ENCODE measurements at places on chromosomes 12 and 14.

DNA sequence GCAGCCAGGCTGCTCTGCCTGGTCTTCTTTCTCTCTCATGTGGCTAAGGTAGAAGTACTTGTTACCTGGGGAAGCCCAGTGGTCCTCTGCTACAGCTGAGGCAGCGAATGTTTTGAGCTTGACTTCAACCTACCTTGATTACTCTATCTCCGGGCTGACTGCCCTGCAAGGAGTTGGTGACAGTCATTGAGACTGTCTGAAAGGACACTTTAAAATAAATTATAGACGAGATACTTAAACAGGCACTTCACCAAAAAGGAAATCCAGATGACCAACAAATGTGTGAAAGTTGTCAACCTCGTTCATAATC is 474 bp upstream of the CIT start:
- DNase-seq, result no peak

- DNase-seq, result peak; percentile 24
Observed at GRCh38 chr12:45660330-45660729, 69.2 kb upstream of the ARID2 start.

- no peak for DNase-seq
Observed at GRCh38 chr12:119565404-119565803, 28.2 kb upstream of the TMEM233 start.

GRCh38 chr12:122048151-122048550 is 26.5 kb downstream of the BCL7A start:
- no peak for DNase-seq

GRCh38 chr12:130764475-130765185 is 48.5 kb upstream of the RIMBP2 start:
- DNase-seq, result peak; percentile 20

DNA sequence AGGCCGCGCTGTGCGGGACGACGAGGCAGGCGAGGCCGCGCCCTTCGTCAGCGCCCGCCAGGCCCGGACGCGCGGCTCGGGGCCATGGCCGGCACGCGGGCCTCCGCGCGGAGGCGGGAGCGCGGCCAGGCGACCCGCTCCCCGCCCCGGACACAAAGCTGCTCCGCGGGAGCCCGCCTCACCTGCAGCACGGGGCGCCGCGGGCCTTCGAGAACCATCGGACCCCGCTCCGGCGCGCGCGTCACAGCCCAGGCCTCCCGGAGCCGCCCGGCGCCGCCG is 342 bp downstream of the DICER1 start:
- DNase-seq, result no peak

GRCh38 chr14:38578278-38578681 is 322.4 kb upstream of the CLEC14A start:
- DNase-seq, result no peak

- no peak for DNase-seq
Observed at GRCh38 chr12:82277582-82277981, 80.6 kb downstream of the CCDC59 start.

- peak; percentile 46 for DNase-seq
Observed at GRCh38 chr12:111274777-111275176, 94.1 kb downstream of the PHETA1 start.

DNA sequence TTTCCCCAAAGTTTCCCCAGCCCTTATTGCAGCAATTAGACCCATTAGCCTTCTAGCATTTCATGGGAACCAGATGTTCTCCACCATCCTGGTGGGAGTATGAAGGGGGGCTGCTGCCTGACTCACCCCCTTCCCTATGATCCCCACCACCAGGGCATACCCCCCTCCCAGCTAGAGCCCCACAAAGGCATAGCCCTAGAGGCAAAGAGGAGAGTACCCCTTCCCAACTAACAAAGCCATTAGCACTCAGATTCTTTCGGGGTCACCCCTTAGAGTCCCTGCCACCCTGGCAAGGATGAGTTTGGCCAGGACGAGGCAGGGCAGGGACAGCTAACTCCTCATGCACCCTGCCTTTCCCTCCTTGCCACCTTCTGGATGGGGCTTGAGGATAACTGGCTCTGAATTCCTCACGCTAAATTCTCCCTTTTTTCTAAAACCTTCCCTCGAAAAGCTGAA is 9.2 kb downstream of the RARG start:
- no peak for DNase-seq

DNA sequence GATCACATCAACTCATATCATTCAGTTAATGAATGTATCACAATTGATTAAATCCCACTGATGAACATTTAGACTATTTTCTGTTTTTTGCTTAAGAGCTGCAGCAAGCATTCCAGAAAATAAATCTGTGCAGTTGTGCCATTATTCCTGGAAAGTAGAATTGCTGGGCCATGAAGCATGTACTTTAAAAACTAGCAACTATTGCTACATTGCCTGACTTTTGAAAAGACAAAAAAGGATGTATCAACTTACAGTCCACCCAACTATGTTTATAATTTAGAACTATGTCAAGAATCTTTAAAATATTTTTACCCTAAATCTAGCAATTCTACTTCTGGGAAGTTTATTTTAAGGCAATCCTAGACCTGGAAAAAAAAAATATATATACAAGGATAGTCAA is 33.4 kb upstream of the ERGIC2 start:
- no peak for DNase-seq

- DNase-seq, result no peak
Observed at GRCh38 chr12:19110221-19110940, 19.2 kb upstream of the PLEKHA5 start.

GRCh38 chr12:24573621-24574020 is 375.3 kb downstream of the BCAT1 start:
- DNase-seq, result no peak

GRCh38 chr14:72332046-72332445 is 399.8 kb downstream of the RGS6 start:
- DNase-seq, result peak; percentile 23

DNA sequence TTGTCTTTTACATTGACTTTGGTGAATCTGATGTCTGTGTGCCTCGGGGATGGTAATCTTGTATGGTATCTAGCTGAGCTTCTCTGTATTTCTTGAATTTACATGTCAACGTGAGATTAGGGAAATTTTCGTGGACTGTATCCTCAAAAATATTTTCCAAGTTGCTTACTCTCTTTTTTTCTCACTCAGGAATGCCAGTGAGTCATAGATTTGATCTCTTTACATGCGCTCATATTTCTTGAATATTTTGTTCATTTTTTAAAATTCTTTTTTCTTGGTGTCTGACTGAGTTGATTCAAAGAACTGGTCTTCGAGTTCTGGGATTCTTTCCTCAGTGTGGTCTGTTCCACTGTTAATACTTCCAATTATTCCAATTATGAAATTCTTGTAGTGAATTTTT is 207.7 kb downstream of the RAD51B start:
- no peak for DNase-seq

DNA sequence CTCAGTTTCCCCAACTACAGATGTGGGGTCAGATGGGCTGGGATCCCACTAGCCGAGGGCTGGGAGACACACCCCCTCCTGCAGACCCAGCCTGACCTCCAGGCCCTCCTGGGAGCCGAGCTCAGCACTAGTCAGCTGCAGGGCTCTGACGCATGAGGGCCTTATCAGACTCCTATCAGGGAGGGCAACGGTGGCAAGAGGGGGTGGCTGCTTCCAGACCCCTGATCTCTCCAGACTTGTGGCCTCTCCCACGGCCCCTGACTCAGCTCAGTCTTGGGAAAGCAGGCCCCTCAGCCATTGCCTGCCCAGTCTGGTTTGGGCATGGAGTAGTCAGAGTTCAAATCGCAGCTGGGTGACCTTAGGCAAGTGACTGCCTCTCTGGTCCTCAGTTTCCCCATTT is 2.5 kb downstream of the RASAL1 start:
- DNase-seq, result no peak

- DNase-seq, result no peak
Observed at GRCh38 chr12:124529565-124530276, 37.7 kb downstream of the NCOR2 start.

DNA sequence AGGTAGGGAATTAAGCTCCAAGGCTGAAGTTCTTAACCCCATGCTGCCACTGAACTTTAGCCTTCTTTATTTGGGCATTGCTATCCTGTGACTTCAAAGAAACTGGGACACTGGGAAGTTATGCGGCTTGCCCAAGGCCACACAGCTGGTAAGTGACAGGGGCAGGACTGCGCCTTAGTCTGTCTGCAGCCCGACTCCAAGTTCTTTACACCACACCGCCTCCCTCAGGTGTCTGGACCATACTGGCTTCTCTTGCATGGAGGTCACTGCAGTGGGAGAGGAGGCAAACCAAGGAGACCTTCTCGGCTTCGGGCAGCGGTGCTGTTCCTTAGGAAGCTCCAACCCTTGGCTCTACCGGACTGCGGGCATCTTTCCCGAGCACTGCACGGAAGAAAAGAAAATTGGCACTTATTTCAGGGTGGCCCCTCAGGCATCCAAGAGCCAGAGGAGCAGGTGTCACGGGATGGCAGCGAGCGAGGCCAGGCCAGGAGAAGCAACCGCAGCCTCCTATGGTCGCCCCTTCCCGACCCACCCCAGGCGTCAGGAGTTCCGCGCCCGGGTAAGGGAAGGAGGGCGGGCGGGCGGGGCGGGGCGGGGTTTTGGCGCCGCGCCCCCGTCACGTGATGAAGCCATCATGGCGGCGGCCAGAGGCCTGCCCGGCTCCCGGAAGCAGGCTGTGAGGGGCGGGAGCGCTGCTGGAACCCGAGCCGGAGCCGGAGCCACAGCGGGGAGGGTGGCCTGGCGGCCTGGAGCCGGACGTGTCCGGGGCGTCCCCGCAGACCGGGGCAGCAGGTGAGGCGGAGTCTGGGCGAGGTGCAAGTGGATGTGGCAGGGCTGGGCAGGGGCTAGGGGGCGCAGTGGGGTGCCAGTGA is 16.4 kb upstream of the ESPL1 start:
- DNase-seq, result peak; percentile 89

GRCh38 chr12:51925346-51926063 is 18.2 kb downstream of the ACVRL1 start:
- peak; percentile 59 for DNase-seq

GRCh38 chr12:11664101-11664500 is 14.6 kb downstream of the ETV6 start:
- DNase-seq, result no peak

- DNase-seq, result no peak
Observed at GRCh38 chr12:108380382-108380781, 41.3 kb upstream of the CMKLR1 start.

- DNase-seq, result no peak
Observed at GRCh38 chr14:96739200-96739910, 57.8 kb upstream of the VRK1 start.

GRCh38 chr12:112826011-112826410 is 34.5 kb downstream of the RPH3A start:
- DNase-seq, result no peak

DNA sequence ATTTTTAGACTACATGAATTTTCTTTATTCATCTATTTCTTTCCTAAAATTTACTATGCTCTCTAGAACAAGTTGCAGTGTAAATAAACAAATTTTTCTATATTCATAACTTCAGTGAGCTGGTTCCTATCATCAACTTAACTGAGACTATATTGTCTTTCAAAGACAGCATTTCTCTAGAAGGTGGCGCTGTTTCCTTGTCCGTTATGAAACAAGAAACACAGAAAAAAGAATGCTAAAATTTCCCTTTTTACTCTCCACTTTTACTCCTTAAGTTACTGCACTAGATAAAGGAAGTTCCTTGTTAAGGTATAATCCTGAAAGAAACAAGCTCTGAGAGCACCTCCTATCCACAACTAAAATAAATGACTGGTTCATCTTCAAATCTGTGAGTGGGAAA is 8.2 kb upstream of the CLEC2A start:
- peak; percentile 68 for DNase-seq

GRCh38 chr12:32522331-32523221 is 123.2 kb downstream of the FGD4 start:
- peak; percentile 59 for DNase-seq

- no peak for DNase-seq
Observed at GRCh38 chr12:12859690-12860089, 31.7 kb upstream of the GPRC5A start.

- no peak for DNase-seq
Observed at GRCh38 chr12:29035112-29035511, 114.0 kb upstream of the FAR2 start.

- DNase-seq, result no peak
Observed at GRCh38 chr12:88562151-88562550, 18.1 kb downstream of the KITLG start.

DNA sequence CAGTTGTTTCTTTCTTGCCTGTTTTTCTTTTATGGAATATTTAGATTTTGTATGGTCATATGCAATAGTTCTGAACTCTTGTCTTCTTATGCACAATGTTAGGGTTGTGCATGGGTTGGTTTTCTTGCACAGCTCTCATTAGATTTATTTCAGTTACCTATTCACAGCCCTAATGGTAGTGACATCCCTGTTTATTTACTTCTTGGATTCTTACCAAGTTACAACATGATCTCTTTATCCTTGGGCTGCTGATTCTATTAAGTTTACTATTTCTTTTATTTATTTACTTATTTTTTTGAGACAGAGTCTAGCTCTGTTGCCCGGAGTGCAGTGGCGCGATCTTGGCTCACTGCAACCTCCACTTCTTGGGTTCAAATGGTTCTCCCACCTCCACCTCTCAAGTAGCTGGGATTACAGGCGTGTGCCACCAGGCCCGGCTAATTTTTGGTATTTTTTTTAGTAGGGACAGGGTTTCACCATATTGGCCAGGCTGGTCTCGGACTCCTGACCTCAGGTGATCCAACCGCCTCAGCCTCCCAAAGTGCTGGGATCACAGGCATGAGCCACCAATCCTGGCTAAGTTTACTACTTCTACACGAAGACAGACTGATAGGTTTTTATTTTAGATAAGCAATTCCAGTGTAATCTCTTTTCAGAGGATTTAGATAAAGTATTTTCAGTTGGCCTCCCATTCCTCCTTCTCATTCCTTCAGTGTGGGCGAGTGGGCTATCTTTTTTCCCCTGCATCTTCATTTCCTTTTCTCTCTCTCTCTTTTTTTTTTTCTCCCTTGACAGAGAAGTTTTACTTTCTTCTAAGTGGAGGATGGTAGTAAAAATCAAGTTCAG is 395.1 kb upstream of the RGS6 start:
- no peak for DNase-seq

- no peak for DNase-seq
Observed at GRCh38 chr12:45681465-45681864, 48.0 kb upstream of the ARID2 start.

GRCh38 chr14:82345184-82345583 is 811.5 kb upstream of the SEL1L start:
- DNase-seq, result no peak

DNA sequence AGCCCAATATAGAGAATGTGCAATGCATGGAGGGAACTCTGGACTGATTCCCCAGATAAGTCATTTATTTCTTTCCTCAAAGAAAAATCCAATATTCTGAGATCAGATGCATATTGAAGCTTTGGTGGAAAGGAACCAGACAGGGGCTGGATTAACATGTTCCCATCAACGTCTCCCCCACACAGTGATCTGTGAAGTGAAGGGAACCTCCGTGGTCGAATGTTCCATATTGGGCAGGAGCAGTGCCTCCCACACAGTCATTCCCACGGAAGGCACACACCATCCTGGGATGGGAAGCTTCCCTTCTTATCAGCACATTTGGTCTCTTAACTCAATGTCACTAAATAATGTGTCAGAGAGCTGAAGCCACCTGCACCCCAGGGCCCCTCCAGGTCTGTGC is 247.1 kb downstream of the BCL11B start:
- DNase-seq, result no peak

- no peak for DNase-seq
Observed at GRCh38 chr12:96274331-96274730, 80.2 kb downstream of the ELK3 start.

GRCh38 chr12:89166525-89166934 is 185.8 kb downstream of the DUSP6 start:
- DNase-seq, result peak; percentile 73

All from hematopoietic multipotent progenitor cell treated with erythropoietin and hydrocortisone succinate and interleukin-3 and kit ligand, for 6 days (in vitro differentiated cells).